ENCODE measurements at places on chromosomes 2 and 18.

DNA sequence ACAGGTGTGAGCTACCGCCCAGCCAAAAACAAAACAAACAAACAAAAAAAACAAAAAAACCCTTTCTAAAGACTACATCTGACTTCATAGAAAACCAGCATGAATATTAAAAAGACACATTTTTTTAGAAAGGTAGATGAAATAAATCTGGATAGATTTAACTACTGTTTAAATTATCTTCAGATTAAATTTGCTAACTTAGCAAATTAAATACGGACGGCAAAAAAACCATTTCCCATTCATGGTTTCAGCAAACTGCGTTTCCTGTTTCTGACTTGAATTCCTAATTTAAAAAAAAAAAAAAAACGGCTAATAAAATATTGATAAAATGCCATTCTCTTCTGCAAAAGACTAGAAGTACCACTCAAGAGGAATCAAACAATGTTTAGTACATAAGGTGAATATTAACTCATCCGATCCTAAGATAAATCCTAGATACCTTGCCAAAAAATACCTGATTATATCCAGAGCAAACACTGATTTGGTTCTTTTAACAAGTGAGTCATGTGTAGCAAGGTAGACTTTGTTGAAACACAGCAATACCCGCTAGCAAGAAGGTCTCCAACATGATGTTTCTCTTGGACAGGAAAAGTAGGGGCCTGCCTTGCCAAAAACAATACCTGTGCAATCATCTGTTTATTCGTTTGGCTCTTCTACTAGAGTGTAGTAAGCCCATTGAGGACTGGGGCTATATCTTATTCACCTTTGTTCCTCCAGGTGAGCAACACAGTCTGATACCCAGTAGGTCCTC is 96.2 kb downstream of the BARD1 start:
- no peak for DNase-seq

DNA sequence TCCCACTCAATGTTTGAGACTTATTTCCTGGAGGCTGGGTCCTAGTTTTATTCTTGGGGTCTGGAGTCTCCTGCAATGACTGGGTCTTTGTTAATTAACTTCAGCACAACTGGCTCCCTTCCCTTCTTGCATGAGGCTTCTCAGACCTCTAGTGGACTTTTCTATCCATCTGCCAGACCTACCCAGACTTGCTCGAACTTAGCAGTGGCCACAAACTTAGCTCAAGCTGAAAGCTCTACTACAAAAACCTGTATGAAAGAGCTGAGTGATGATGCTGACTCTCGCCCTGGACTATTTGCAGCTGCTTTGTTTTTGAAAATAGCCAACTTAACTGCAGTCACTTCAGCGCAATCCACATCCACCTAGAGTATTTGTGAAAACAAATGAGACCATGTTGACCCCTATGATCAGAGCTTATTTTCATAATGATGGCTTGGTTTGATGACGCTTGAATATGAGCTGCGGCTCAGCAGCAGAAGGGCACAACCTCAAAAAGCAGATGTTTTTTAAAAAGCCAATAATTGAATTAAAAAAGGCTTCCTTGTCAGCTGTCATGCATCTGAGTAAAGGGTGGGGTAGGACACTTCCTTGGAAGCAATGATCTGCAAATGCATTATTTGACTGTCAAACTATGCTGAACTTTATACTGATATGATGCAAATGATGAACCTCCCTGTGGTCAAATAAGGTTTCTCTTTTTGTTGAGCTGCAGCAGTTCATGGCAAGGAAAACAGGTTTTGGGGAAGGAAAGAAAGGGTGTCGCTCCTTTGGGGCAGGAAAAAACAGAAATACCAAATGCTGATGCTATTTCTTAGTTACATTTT is 10.6 kb upstream of the ANXA4 start:
- no peak for DNase-seq

DNA sequence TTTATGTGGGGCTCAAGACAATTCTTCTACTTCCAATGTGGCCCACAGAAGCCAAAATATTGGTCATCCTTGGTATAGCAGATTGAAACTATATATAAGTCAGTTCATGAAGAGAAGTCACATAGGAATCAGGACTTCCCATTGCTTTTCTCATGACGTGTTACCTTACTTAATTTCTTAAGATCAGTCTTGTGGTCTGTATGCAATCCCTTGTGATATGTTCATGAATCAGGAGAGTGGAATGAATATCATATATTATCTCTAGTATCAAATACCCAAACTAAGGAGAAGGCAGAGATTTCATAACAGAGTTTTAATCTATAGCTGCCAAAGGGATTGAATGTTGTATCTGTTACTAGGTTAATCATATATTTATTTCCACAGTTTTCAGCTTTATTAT is 1390.4 kb downstream of the SUCLG1 start:
- no peak for DNase-seq

- DNase-seq, result no peak
These were observed 91.6 kb downstream of the ZNF407 start for GRCh38 chr18:74689251-74689650.

GRCh38 chr2:105783151-105783738 is 38.5 kb downstream of the NCK2 start:
- DNase-seq, result no peak

GRCh38 chr2:66013456-66013855 is 421.5 kb upstream of the MEIS1 start:
- DNase-seq, result no peak

- no peak for DNase-seq
These were observed 43.7 kb downstream of the RPIA start for GRCh38 chr2:88735133-88735532.

DNA sequence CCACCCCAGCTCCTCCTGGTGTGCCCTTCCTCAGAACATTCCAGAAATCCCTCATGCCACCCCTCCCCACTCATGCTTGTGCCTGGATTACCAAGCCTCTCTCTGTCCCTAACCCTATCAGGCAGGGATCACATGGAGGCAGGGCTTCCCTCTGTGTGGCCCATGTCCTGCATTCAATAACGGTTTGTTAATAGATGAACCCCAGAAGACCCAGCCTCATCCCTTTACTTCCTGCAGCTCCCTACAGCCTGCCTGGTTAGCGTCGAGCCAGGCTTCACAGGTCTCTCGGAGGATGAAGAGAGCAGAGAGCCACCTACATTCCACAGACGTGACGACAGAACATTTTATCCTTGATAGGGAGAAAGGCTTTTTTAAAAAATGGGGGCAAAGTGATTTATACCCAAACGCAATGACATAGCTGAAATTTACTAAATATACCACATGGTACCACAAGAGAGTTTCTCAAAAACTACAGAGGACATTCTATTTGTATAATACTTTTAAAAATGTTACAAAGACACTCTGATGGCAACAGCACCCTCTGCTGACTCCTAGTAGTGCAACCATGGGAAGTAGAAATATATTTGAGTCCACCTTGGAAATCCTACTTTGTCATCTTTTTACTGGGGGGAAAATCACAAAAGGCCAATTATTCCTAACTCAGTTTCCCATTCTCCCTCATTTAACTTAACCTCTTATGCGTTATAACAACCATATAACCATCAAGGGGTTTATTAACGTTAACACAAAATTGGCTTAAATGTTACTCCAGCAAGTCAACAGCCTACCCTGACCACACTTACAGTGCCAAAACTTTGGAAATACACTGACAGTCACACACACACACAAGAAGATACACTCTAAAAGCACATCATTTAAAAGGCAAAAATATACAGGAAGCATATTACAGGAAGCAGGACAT is 30.7 kb downstream of the FBXO15 start:
- DNase-seq, result peak; percentile 53

DNA sequence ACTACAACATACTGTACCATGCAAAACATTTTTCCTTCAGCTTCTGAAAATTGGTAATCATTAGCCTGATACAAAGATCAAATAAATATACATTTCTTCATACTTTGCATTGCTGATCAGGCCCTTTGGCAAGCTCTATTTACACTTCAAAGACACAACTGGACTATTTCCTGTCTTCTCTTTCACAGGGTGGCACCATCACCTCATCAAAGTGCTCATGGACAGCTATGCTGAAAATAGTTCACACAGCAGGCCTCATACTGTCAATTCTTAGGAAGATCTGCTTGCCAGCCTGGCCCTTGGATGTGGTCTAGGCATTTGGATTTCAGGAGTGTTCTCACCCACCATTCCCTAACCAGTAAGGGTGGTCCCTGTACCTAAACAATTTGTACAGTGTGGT is 33.9 kb downstream of the FBXO15 start:
- no peak for DNase-seq

GRCh38 chr2:153386481-153386897 is 92.1 kb downstream of the RPRM start:
- no peak for DNase-seq

GRCh38 chr2:127233710-127234109 is 13.6 kb upstream of the CYP27C1 start:
- DNase-seq, result no peak
